T-helper 17 cell (primary cell): ENCODE measurements at places on chromosomes 1 and 21. TPM values are rescaled to one million over a fixed set of nuclear protein-coding genes. Genes with fewer than 3 reads are reported as not detected.

Gene CLCA1
- total RNA-seq = not detected

Gene TDRD10
- not detected for total RNA-seq

Gene BTG2
- 606 TPM for total RNA-seq

Gene HSD3B2
- total RNA-seq = not detected

Gene PTPN22
- 40.8 TPM for total RNA-seq

Gene DNAJC28
- total RNA-seq = 0.47 TPM

Gene FCAMR
- total RNA-seq = not detected

Gene TTC22
- 10.4 TPM for total RNA-seq

Gene RNF2
- 16.6 TPM for total RNA-seq

Gene FLG2
- not detected for total RNA-seq

Gene FBLIM1
- 0.21 TPM for total RNA-seq

Gene CBR3
- 2.2 TPM for total RNA-seq

Gene TAS1R2
- total RNA-seq = not detected

Gene LAMC1
- total RNA-seq = 0.83 TPM

Gene AIM2
- 3.4 TPM for total RNA-seq

Gene AQP10
- total RNA-seq = 8.9 TPM

Gene BCL2L15
- total RNA-seq = 1.4 TPM

Gene HMGCS2
- not detected for total RNA-seq

Gene PLA2G2A
- not detected for total RNA-seq

Gene CFHR3
- not detected for total RNA-seq

Gene EXO1
- 1.7 TPM for total RNA-seq

Gene EFHD2
- total RNA-seq = 135 TPM

Gene XKR8
- total RNA-seq = 7.3 TPM

Gene IQCC
- 3.2 TPM for total RNA-seq

Gene CLEC20A
- total RNA-seq = not detected

Gene RXRG
- not detected for total RNA-seq

Gene SLC2A5
- total RNA-seq = 0.85 TPM

Gene OR2T29
- total RNA-seq = not detected

Gene C1orf167
- 0.13 TPM for total RNA-seq

Gene BTBD8
- 3.7 TPM for total RNA-seq

Gene TNFRSF14
- 212 TPM for total RNA-seq

Gene SPAG17
- total RNA-seq = not detected

Gene TCP10L
- 0.57 TPM for total RNA-seq

Gene S100A4
- total RNA-seq = 1,018 TPM

Gene APOBEC4
- not detected for total RNA-seq

Gene FALEC
- 1.1 TPM for total RNA-seq

Gene HPCA
- not detected for total RNA-seq

Gene RGS4
- not detected for total RNA-seq

Gene NMNAT2
- not detected for total RNA-seq

Gene NAXE
- 27.5 TPM for total RNA-seq

Gene DNAJC8
- 58.4 TPM for total RNA-seq

Gene ZNHIT6
- 15.9 TPM for total RNA-seq

Gene TIE1
- total RNA-seq = not detected

Gene CFAP141
- total RNA-seq = not detected

Gene C1orf50
- total RNA-seq = 14.8 TPM

Gene MTMR11
- total RNA-seq = 0.73 TPM

Gene RSPH1
- total RNA-seq = 0.47 TPM

Gene UBL4B
- total RNA-seq = not detected

Gene NLRP3
- total RNA-seq = 9.2 TPM

Gene RGS7
- not detected for total RNA-seq

Gene SLC1A7
- not detected for total RNA-seq

Gene PDXK
- total RNA-seq = 106 TPM

Gene OLIG2
- total RNA-seq = not detected

Gene IVL
- not detected for total RNA-seq

Gene LIPI
- total RNA-seq = not detected
